ENCODE measurements at places on chromosomes 2 and 18.

GRCh38 chr18:40292985-40293710, 1661.9 kb upstream of the PIK3C3 start:
- peak; percentile 47 for DNase-seq

- no peak for DNase-seq
Observed at GRCh38 chr18:13831864-13832508, 8.0 kb downstream of the MC5R start.

DNA sequence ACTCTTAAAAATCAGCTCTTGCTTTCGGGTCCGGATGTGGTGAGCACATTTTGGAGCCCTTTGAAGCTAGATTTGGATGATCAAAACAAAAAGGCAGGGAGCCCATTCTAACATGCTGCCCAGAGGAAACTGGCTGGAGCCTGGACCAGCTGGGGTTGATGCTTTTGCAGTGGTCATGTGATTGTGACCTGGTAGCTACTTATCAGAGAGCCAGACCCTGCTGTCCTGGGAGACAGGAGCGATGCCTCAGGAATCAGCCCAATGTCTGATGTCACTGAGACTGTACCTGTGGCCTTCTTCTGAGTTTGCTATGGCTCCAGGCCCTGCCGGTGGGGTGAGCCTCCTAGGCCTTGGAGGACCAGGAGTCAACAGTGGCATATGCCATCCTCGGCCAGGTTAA, 18.7 kb upstream of the SCLY start:
- DNase-seq: no peak

DNA sequence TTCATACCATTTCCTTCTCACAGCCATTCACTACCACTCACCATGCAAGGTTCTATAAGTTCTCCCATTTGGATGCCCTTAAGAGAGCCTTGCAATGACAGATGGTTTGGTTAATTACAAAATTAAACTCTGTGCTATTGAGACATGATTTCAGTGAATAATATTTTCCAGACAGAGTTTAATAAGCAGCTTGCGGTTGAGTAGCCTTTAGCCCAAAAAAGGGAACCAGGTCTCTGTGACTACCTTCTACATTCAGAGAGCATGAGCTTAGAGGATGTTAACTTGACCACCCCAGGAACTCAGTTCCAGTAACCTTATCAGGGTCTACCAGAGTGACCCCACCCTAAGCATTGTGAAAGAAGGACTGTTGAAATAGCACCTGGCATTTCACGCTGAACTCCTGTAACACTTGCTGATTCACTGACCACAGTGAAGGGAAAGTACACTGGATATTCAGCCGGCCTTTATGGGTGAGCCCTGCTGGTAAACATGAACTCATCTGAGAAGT, 1173.1 kb upstream of the ZEB2 start:
- DNase-seq: peak; percentile 99

GRCh38 chr2:162925595-162925994, 87.0 kb upstream of the KCNH7 start:
- no peak for DNase-seq

DNA sequence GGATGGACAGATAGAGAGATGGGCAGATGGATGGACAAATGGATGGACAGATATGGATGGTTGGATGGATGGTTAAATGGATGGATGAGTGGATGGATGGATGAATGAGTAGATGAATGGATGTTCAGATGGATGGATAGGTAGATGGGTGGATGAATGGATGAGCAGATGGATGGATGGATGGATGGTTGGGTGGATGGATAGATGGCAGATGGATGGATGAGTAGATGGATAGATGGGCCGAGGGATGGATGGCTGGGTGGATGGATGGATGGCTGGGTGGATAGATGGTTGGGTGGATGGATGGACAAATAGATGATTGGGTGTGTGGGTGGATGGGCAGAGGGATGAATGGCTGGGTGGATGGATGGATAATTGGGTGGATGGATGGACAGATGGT, 98.9 kb upstream of the OTOS start:
- no peak for DNase-seq

DNA sequence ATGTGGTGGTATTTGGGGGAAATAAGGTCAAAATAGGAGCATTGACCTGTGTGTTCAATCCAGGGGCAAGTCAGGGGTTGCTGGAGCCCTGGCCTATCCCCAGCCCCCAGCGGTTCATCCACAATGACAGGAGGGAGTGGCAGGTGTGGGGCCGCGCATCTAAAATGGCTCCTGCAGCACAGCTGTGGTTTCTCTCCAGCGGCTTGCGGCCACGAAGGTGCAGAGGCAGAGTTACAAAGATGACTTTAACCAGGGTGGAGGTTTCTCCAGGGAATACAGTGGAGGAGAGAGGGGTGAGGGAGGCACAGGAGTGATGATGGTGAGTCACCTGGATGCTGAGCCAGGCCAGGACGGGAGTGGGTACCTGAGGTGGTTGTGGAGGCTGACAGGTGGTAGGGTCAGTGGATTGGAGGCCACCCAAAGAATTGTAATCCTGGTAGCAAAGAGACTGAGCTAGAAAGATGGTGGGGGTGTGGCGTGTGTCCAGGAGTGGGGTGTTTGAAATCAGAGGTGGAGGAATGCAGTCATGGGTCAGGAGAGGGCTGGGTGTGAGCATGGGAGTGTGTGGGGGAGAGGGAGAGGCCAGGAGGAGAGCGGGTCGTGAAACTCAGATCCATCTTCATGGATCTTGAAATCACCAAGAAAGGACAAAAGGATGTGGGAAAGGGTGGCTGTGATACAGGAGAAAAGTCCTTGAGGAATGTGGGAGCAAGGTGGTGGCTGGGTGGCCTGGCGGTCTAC, 83.2 kb downstream of the CTIF start:
- no peak for DNase-seq

GRCh38 chr2:42139101-42139500, 30.1 kb upstream of the EML4 start:
- peak; percentile 30 for DNase-seq

- DNase-seq: peak; percentile 59
Observed at GRCh38 chr2:207046724-207047123, 107.4 kb downstream of the CPO start.

DNA sequence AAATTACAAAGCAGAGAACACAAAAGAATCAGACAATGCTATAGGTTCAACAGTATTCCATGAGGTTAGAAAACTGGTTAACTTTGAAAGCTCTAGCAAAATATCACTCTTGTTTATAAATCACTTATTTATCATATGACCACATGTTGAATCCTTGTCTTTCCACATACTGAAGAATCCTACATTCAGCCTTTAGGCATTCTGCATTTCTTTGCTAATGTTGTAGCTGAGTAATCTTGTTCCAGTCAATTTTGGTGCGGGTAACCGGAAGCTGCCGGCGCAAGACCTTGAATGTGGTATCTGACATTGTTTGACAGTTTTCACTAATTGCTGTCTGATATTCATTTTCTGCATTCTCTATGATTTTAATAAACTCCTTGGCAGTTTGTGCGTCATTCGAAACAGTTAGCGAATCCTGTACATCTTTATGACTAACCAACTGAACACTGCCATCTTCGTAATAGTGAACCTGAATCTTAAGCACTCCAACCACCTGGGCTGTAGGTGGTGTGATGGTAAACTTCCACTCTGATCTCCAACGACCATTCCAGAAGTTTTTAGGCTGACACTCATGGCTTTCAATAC, 154.1 kb downstream of the BAZ2B start:
- no peak for DNase-seq

- DNase-seq: no peak
Observed at GRCh38 chr2:29273685-29274611, 158.7 kb downstream of the CLIP4 start.

DNA sequence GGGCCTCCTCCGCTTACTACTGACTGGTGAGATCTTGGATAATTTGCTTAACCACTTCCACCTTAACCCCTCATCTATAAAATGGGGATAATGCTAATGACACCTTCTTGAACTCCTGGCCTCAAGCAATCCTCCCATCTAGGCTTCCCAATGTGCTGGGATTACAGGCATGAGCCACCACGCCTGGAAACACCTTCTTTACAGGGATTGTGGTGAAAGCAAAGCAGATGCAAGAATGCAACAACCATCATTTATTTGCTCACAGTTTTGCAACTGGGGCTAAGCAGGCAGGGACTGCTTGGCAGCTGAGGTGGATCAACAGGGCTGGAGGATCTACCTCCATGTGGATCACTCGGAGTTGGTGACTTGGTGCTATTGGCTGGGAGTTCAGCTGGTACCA, 76.2 kb upstream of the ZNF532 start:
- DNase-seq: no peak

GRCh38 chr2:377414-377813, 89.5 kb upstream of the ALKAL2 start:
- DNase-seq: no peak

Measured in choroid plexus epithelial cell (primary cell).